ENCODE measurements at places on chromosomes 11 and 22. TPM values are rescaled to one million over a fixed set of nuclear protein-coding genes. Genes with fewer than 3 reads are reported as not detected.

Gene GGTLC2
- not detected for total RNA-seq

Gene BBOX1
- not detected for total RNA-seq

DNA sequence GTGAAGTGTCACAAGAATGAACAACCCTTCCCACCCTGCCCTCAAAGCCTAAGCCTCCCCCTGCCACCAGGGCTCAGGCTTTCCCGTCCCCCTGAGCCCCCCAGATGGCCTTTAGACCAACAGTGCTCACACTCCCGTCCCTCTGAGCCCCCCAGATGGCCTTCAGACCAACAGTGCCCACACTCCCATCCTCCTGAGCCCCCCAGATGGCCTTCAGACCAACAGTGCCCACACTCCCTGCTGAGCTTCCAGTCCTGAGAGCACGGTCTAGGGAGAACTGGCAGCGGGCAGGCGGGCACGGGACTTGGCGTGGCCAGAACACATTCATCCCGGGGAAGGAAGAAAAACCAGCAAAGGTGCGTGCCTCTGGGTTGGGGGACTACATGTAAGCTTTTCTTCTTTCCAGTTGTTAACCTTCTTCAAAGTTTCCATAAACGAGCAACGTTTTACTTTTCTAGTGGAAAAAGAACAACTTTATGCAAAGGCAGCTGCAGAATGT lies 2.5 kb downstream of the MRGPRG start:
- no peak for DNase-seq

- no peak for DNase-seq
These were observed 368.5 kb downstream of the NELL1 start for GRCh38 chr11:21037850-21038249.

- no peak for DNase-seq
These were observed 99.1 kb downstream of the GAB2 start for GRCh38 chr11:78318321-78319114.

Gene SLC6A5
- not detected for total RNA-seq

DNA sequence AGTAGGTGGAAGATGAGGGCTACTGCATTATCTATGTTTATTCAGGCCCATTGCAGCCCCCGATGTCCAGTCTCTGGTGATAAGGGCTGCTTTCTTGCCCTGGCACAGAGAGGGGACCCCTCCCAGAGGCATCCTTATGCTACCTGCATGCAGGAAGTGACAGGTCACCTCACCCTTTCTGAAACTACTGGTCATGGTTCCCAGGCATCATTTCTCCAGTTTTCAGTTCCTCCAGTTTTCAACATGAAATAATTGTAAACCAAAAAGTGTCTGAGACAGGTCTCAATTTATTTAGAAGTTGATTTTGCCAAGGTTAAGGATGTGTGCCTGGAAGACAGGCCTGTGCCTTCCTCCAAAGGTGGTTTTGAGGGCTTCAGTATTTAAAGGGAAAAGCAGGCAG lies 57.0 kb downstream of the CTTN start:
- DNase-seq: no peak

Gene SCGB1D2
- not detected for total RNA-seq

- no peak for DNase-seq
These were observed 9.9 kb upstream of the ACER3 start for GRCh38 chr11:76850815-76851214.

Gene CARD18
- not detected for total RNA-seq

GRCh38 chr22:50500452-50500851 lies 7.0 kb downstream of the LMF2 start:
- DNase-seq: no peak

Gene STK33
- 1.7 TPM for total RNA-seq

Gene KIF18A
- total RNA-seq: 29.9 TPM

DNA sequence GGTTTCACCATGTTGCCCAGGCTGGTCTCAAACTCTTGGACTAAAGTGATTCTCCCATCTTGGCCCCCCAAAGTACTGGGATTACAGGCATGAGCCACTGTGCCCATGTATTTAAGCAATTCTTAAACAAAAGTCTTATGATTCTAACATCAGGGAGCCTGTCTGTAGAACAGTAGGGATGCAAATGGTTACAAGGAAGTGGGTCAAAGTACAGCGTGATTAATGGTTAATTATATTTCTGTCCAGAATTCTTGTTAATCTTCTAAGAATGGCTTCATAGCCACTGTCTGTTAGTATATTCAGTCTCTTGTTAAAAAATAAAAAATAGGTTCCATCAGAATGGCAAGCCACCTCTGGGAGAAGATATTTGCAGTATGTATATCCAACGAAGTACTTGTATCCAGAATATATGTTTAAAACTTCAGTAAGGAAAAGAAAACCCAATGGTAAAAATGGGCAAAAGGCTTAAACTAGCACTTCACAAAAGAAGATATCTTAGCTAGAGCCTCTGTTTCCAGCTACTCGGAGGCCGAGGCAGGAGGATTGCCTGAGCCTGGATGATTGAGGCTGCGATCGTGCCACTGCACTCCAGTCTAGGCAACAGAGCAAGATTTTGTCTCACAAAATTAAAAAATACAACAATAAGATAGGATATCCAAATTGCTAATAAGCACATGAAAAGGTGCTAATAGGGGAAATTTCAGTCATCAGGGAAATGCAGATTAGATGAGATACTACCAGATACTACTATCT lies 22.9 kb downstream of the ATG13 start:
- no peak for DNase-seq

- DNase-seq: no peak
These were observed 25.0 kb upstream of the YPEL1 start for GRCh38 chr22:21760640-21761039.

Gene CWC15
- 38.8 TPM for total RNA-seq

Gene FAM180B
- total RNA-seq: not detected

- DNase-seq: no peak
These were observed 2.2 kb downstream of the CD6 start for GRCh38 chr11:60973699-60974098.

Gene PHF21A
- total RNA-seq: 20.5 TPM

DNA sequence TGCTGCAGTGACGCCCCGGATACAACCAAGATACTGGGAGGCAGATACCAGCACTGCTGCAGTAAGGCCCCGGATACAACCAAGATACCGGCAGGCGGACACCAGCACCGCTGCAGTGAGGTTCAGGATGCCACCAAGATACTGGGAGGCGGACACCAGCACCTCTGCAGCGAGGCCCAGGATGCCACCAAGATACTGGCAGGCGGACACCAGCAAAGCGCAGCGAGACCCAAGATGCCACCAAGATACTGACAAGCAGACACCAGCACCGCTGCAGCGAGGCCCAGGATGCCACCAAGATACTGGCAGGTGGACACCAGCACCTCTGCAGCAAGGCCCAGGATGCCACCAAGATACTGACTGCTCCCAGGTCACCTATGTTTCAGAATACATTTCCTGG lies 225.2 kb downstream of the BRD1 start:
- no peak for DNase-seq

- no peak for DNase-seq
These were observed 3.9 kb upstream of the TRAF6 start for GRCh38 chr11:36513965-36514364.

DNA sequence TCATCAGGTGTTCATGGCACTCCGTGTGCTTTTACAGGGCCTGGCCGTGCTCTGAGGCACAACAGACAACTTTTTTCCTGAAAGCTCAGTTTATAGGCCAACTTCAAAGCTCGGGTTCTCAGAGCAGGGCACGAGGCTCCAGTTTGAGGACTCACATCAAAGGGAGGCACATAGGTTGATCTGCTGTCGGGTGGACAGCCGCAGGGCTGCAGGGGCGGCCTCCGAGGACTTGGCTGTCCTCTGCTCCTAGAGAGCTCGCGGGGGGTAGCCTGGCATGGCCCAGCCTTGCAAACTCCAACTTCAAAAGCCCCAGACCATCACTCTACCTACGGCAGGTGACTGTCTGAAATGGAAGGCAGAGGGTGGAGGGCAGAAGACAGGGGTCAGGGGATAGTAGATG lies 31.6 kb downstream of the C11orf58 start:
- no peak for DNase-seq
